MG63 (cell line): ENCODE measurements at places on chromosomes 4 and X.
A peak's percentile ranks its signal among the peaks of the same experiment; 100 is the strongest.

DNA sequence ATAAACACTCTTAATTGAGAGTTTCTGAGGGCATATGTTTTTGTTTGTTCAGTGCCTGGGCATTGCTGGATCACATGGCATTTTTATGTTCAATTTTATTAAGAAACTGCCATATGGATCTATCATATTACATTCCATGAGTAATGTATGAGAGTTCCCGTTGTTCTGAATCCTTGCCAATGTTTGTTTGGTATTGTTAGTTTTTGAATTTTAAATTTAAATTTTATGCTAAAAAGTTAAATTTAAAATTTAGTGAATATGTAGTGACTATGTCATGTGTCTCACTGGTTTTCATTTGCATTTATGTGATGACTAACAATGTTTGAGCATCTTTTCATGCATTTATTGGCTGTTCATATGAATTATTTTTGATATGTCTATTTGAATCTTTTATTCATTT is 54.8 kb upstream of the GEMIN8 start:
- no peak for DNase-seq

DNA sequence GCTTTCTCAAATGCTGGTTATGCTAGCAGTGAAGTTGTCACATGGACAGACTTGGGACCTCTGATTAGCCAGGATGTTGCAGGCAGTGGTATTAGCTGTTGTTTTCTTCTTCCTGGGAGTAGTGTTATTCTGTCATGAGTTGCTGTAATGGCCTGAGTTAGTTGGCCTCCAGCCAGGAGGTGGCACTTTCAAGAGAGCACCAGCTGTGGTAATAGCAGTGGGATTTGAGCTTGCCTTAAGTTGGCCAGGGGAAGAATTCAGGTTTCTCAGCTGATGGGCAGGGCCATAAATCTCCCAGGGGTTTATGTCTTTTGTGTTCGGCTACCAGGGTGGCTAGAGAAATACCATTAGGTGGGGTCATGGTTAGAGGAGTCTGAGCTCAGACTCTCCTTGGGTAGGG is 132.6 kb downstream of the GLUD2 start:
- DNase-seq, result no peak

DNA sequence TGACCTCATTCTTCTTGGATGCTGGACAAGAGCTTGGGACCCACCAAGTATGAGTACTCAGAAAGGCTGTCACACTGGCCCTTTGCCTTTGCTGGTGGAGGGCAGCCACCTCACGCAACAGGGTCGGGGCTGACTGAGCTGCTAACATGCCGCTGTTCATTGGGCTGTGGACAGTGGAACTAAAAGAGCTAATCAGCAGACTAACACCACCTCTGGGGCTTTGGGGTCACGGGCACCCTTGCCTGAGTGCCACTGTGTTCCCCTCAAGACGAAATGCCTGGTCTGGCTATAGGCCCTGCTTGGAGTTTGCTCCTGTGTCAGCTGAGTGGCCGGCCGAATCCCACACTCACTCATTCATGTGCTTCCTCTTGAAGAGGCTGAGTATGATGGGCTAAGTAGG is 559.6 kb downstream of the SPRY1 start:
- DNase-seq, result no peak

DNA sequence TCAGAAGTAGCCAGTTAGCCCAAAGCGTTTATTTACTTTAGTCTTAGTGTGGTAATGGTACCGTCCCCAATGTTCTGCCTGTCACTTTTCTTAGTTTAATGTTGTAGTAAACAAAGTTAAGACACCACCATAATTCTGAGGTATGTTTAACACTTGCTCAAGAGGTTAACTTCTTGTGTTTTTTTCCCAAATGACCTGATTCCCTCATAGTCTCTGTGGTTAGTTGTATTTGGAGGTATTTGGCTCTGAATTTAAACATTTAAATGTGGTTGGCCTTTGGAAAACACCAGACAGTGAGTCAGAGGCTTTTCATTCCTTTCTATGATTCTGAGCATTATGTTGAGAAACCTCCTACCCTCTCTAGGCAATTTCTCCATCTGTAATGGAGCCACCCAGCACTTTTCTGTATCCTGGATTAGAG is 47.9 kb downstream of the CXCL1 start:
- no peak for DNase-seq

- no peak for DNase-seq
Observed at GRCh38 chr4:91118597-91118996, 991.4 kb downstream of the CCSER1 start.

- peak; percentile 3 for DNase-seq
Observed at GRCh38 chr4:6402566-6403399, 69.6 kb downstream of the PPP2R2C start.

GRCh38 chr4:58669783-58670182 is 1559.6 kb upstream of the IGFBP7 start:
- DNase-seq, result no peak

- no peak for DNase-seq
Observed at GRCh38 chrX:153819384-153820040, 10.8 kb downstream of the PDZD4 start.

DNA sequence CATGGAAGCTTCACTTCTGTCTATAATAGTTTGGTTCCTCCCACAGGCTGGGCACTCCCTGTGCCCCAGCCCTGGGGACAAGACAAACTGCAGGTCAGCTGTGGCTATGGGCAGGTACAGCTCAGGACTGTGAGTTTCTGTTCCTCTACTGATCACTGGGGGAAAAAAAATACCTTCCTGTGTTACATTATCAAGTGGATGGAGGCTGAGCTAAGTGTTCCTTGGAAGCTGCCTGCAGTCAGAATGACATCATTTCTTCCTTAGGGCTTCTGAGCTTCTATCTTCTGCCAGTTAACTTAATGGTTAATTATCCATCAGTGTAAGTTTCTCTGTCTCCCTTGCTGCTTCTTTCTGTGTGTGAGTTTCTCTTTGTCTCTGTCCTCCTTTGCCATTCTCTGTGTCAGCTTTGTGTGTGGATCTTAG is 4.6 kb downstream of the RAB33A start:
- DNase-seq, result no peak

- no peak for DNase-seq
Observed at GRCh38 chr4:25075851-25076250, 45.1 kb upstream of the LGI2 start.

- no peak for DNase-seq
Observed at GRCh38 chr4:124224256-124224655, 488.3 kb downstream of the ANKRD50 start.

DNA sequence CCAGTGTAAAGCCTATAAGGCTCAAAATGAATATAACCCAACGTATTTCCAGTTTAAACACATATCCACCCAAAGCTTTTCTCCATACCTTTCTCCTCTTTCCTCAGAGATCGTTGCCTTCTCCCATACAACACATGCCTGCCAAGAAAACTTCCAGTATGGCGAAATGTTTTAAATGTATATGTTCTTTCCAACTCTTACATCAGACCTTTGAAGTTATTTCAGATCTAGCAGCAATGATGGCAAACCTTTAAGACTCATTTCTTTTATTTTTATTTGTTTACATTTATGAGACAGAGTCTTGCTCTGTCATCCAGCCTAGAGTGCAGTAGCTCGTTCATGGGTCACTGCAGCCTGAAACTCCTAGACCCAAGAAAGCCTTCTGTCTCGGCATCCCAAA is 265.4 kb downstream of the BMPR1B start:
- DNase-seq, result no peak

- DNase-seq, result no peak
Observed at GRCh38 chr4:82611982-82612381, 50.2 kb upstream of the TMEM150C start.

DNA sequence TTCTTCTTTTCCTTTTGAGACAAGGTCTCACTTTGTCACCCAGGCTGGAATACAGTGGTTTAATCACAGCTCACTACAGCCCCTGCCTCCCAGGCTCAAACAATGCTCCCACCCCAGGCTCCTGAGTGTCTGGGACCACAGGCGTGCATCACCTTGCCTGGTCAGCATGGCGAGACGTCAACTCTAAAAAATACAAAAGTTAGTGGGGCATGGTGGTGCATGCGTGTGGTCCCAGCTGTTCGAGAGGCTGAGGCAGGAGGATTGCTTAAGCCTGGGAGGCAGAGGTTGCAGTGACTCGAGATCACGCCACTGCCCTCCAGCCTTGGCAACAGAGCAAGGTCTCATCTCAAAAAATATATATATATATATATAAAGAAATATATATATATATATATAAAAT is 242.4 kb downstream of the SHOX start:
- no peak for DNase-seq

GRCh38 chr4:123919576-123920098 is 523.0 kb downstream of the SPRY1 start:
- DNase-seq, result no peak

- no peak for DNase-seq
Observed at GRCh38 chrX:18428006-18428405, 2.6 kb downstream of the CDKL5 start.

DNA sequence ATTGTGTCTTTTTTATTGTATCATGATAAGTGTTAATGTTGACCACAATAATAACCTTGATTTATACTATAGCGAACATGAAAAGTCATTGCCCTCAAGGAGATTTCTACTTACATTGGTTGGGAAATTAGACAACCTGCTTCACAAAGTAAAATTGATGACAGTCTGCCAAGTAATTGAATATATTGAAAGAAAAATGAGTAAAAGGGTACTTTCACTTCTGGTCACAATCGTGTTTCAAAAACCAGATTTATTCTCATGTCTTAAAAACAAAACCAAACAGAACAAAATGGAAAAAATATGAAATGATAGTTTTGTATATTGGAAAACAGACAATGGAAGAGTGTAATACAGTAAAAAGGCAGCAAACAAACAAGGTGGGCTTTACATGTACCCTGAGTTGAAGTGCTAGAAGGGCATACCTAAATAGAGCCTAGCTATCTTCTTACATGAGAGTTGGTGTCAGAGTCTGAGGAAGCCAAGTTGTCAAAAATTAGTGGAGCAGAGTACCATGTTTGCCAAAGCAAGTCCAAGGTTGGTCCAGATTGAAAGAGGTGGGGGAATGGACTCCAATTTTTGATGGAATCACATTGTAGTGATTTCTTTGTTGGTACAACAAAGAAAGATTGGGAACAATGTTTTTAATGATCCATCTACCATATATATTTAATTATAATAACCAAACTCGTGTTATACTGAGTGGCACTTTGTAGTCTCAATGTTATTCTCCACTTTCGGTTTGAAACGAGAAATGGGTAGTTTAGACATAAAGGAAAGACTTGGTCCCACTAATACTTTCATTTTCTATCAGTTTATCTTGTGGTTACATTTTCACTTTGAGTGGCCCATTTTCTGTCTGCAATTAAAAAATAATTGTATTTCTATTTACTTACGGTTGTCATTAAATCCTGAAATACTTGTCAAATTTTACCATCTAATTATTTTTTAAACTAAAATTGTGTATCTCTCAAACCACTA is 775.6 kb downstream of the STIM2 start:
- DNase-seq, result no peak

DNA sequence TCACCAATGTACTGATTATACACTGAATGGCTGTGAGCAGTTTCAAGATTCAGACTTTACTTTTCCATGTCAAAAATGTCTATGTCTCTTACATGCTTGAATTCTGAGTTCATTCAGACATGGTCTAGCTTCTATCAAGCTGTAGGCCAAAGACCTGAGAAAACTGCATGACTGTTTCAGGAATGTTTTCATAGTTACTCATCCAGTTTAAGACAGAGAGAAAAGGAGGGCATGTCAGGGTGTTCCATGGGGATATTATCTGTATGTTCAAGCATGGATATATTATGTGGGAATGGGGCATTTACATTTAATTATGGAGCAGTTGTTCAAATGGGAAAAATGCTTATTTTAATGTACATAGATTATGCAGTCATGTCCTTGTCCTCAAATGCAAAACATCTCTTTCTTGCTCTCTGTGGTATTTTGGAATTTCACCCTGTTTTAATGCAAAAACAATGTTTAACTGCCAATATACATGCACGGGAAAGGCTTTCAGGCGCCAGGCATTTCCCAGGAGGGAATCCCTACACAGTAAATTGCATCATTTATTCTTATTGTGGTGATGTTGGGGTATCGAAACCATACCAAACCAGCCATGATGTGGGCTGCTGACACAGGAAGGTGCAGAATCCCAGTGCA is 429.1 kb upstream of the INTU start:
- no peak for DNase-seq

DNA sequence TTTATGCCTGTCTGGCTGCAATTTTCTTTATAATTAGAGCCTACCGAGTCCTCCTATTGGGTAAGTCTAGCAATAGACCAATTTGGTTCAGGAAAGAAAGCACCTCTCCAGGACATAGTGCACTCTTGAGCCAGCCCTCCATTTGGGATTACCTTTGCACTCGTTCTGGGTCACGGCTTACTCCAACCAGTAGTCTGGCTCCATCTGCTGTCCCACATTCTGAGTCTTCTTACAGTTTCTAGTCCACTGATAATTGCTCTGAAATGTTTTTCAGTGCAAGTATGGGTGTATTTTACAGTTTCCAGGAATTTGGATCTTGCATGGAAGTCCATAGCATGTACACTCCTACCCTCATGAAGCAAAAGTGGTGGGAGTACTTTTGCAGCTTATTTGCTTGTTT is 34.8 kb upstream of the USP51 start:
- no peak for DNase-seq

- DNase-seq, result no peak
Observed at GRCh38 chr4:63817196-63817865, 591.9 kb downstream of the TECRL start.

- peak; percentile 43 for DNase-seq
Observed at GRCh38 chr4:98430708-98431403, 169.7 kb downstream of the RAP1GDS1 start.

DNA sequence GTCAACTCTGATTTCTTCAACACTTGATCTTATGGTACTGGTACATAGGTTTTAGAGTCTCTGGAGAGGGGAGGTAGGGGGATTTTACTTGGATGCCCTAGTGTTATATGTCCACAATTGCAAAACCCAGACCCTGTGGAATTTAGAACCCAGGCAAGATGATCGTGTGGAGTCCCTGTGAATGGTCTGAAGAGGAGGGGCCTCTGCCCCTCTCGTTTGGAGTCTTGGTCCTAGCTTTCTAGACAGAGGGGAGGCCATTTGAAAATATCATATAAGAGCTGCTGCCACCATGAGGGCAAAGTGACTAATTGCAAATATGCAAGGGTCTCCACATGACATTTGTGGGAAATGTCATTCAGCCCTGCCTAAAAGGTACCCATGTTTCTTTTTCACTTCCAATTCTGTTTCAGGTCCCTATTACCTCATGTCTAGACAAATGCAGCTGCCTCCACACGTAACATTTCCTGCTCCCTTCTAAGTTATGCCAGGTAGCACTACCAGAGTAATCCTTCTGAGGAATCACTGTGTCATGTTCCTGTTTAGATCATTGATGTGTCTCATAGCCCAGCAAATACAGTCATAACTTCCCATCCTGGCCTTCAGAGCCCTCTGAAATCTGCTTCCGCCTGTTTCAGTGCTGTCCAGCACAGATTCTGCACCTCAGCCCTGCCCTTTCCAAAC is 126.8 kb downstream of the KLHL8 start:
- no peak for DNase-seq

DNA sequence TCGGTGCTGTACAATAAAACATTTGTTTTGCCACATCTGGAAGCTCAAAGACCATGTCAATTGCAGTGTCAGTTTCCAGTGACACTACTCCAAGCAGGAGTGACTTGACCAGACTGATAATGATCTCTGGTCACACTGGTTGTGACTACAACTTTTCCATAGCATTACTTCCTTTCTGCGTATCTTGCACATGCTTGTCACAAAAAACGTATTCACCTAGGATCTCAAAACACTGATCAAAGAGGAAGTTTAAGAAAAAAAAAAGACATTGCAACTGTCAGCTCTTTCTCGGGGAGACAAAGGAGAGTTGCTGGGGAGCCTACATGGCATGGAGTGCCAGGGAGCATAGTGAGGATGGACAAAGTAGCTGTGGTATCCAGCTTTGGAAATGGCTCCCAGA is 60.6 kb downstream of the OPHN1 start:
- DNase-seq, result no peak
